ENCODE measurements at places on chromosomes 12 and 14.

DNA sequence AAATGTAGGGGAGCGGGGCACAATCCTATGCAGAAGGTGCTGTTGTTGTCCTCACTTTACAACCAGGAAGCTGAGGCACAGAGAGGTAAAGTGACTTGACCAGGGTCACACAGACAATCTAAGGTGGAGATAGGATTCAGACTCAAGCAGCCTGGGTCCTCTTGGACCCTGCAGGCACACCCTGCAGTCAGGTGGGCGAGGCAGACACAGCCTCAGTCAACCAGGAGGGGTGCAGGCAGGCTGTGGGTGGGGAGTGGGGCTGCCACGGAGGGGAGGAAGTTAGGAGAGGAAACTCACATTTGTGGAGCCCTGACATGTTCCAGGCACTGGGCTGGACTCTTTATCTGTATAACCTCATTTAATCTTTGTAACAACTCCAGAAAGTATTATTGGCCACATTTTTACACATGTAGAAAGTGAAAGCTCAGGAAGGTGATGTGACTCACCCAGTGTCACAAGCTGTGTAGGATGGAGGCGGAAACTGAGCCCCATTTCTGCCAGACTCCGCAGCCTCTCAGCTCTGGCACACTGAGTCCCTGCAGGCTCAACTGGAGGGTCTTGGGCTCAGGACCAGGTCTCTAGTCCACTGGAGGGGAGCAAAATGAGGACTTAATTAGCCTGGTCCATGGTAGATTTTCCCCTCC is 24.9 kb upstream of the CHGA start:
- no peak for DNase-seq

DNA sequence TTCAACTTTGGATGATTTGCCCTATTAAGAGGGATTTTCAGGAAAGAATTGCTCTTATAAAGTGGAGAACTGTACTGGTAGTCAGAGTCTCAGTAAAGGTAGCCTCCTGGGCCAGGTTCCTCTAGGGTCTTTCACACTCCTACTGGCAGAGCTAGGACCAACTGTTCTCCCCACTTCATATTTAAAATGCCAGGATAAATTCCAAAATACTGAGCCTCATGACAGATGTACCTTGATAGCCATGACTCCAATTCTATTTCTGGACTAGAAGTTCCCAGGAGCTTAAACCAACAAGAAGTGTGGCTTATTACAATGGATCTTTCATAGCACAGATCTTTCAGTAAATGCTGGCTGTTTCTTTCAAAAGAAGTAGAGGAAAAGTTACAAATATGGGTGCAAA is 126.5 kb downstream of the C12orf75 start:
- no peak for DNase-seq

- no peak for DNase-seq
Measured at GRCh38 chr12:106601031-106601430, 18.2 kb downstream of the RFX4 start.

- no peak for DNase-seq
Measured at GRCh38 chr14:99928963-99929362, 135.8 kb downstream of the EML1 start.

GRCh38 chr12:77406219-77406905 is 341.0 kb upstream of the E2F7 start:
- no peak for DNase-seq

DNA sequence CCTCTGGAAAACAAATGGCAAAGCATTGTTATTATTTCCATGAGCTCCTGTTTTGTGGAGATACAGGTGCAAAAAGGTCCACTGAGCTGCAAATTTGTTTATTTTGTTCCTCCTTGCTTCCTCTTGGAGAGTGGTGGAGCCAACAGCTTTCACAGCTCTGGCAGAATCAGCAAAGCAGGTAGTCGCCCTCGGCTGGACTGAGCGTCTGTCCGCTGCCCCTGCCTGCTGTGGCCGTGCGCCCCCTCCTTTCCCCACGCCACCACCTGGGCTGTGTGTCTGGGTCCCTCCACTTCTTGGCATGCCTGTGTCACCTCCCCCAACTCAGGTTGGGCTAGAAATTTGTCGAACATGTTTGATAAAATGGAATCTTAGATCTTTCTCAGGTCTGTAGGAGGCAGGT is 188.2 kb downstream of the TSPAN9 start:
- no peak for DNase-seq

DNA sequence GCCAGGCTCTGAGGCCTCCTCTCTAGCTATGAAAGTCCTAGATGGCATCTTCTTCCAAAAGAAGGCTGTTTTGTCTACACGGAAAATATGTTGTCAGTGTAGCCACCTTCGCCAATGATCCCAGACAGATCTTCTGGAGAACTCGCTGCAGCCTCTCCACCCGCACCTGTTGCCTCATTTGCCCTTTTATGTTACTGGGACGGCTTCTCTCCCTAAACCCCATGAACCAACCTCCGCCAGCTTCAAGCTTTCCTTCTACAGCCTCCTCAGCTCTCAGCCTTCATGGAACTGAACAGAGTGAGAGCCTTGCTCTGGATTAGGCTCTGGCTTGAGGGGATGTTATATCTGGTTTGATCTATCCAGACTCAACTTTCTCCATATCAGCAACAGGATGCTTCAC is 10.8 kb downstream of the P2RX2 start:
- DNase-seq: no peak

DNA sequence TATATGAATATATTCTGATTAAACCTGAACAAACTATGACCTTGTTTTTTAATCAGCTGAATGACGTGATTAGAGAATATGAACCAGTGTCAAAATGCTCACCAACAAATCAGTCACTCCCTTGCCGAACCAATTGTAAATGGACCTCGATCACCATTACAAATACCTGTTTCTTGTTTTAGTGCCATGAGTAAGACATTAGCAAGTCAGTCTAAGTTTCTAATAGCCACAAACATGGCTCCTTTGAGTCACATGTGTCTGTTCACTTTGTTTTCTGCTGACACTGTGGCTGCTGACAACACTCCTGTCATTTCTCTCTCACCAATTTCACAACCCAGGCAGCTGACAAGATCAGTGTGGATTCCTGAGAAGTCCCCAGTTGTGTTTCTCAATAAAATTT is 286.2 kb upstream of the MDGA2 start:
- no peak for DNase-seq

GRCh38 chr12:6938353-6939190 is 5.0 kb upstream of the RNU7-1 start:
- DNase-seq: no peak

- no peak for DNase-seq
Measured at GRCh38 chr12:114868995-114869834, 185.2 kb upstream of the TBX3 start.

GRCh38 chr12:69007101-69007854 is 74.3 kb upstream of the CPM start:
- no peak for DNase-seq

GRCh38 chr12:57621497-57622292 is 10.5 kb downstream of the ARHGEF25 start:
- DNase-seq: peak; percentile 51

- DNase-seq: no peak
Measured at GRCh38 chr14:60723907-60724618, at the start of gene SIX4. TSS of gene SIX4 (minus strand) at chr14:60724351. CDS start at chr14:60724074, 277 bp downstream.

- DNase-seq: no peak
Measured at GRCh38 chr12:131135786-131136538, 182.3 kb downstream of the ADGRD1 start.

DNA sequence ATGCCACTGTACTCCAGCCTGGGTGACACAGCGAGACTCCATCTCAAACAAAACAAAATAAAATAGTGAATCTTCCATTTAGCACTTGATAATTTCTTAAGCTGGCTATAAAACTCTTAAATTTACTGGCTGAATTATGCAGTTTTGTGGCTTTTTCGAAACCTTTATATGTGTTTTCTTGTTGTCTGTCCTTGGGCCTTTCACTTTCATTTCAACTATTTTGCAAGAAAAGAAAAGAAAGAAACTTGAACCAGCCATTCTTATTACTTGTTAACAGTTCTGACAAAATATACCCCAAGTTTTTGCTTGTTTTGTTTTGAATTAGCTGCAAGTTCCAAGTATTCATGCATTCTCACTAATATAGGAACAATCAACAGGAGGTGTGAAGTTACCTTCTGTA is 42.8 kb downstream of the PRICKLE1 start:
- DNase-seq: no peak

DNA sequence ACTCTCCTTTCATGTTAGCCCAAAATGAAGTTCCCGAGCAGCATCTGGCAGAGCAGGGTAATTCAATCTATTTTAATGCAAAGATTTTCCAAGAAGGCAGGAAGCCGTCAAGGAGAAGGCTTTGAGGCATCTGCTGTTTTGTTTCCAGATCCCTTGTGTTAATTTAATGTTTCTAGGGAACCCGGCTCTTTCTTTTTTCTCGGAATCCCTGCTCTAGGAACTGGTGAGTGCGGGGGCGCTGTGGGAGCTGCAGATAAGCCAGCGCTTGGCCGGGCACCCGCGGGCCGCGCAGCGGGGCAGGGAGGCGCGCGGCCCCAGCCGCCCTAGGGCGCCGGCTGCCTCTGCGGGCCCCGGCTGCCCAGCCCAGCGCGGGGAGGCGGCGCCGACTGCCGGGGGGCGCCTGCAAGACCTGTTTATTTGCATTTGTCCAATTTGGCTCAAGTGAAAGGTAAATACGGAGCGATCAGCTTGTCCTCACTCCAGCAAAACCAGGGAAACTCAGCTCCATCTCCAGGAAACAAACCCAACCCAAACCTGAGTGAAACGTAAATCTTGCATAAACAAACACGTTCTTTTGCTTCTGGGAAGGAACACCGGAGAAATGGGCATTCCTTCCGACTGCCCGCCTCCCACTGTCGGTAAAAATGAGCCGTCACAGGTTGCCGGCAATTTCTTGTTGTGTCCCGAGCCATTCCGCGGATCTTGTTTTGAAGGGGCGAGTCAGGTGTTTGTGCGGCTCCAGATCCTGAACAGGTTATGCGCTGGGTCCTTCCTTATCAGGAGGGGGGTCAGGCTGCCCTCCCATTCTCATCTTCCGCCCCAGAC is 65.1 kb downstream of the CRADD start:
- peak; percentile 25 for DNase-seq

DNA sequence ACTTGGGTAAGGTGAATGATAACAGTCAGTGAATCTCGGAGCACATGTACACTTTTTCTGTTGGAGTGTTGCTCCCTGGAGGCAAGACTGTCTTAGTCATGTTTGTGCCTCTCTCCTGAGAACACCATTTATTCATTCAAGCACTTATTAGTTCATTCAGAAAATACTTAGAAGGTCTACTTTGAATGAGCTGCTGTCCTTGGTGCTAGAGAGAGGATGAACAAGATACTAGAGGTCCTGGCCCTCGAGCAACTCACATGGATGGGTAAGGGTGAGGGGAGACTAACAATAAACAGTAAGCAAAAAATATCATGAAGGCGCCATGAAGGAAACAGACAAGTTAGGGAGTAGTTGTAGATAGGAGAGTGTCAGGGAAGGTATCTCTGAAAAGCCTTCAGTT is 17.1 kb upstream of the SAMD4A start:
- DNase-seq: no peak

- no peak for DNase-seq
Measured at GRCh38 chr12:52005903-52006703, 643 bp upstream of the TAMALIN start.

- DNase-seq: no peak
Measured at GRCh38 chr12:101951002-101951670, 73.8 kb downstream of the DRAM1 start.

DNA sequence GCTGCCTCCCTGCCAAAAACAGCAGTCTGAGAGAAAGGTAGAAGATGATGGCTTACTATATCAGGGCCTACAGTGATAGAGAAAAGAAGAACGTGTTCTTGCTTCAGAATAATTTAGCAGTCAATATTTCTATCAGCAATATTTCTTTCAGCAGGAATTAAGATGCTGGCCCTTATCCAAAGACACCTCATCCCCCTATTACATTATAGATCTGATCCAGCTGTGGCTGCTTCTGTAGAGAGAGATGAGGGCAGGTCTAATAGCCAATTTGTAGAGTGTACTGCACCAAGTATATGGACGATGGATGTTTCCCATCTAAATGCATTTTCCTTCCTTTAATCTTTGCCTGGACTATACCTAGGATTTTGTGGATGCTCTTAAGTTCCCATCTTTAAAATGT is 451.7 kb downstream of the NPAS3 start:
- no peak for DNase-seq

GRCh38 chr12:5166976-5167375 is 123.3 kb downstream of the KCNA5 start:
- no peak for DNase-seq

DNA sequence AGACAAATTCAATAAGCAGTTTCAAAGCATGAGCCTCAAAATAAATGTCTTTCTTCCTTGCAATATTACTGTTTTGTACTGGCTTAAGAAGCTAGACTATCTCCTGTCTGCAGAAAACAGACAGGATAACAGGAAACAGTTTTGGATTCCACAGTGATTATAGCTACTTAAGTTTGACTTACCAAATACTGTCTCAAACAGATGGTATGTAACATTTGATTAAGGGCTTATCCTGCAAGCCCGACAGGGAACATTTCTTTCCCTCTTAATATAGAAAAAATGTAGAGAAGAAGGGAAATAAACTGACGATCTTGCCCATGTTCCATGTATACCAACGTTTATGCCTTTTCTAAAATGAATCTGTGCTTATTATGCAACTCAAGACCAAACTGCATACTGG is 179.9 kb upstream of the EEA1 start:
- DNase-seq: no peak

- DNase-seq: no peak
Measured at GRCh38 chr12:62436164-62436503, 30.5 kb upstream of the MON2 start.

GRCh38 chr12:42705863-42706262 is 116.3 kb upstream of the PRICKLE1 start:
- no peak for DNase-seq

DNA sequence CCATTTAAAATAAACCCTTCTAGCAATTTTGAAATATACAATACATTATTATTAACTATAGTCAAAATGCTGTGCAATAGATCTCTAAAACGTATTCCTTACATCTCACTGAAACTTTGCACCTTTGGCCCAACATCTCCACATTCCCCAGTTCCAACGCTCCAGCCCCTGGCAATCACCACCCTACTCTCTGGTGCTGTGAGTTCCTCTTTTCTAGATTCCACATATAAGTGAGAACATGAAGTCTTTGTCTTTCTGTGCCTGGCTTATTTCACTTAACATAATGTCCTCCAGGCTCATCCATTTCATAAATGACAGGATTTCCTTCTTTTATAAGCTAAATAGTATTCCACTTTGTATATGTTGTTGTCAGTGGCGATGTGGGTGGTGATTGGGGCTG is 194.7 kb upstream of the RTL1 start:
- no peak for DNase-seq
